ENCODE measurements at places on chromosomes 4 and X. TPM values are rescaled to one million over a fixed set of nuclear protein-coding genes. Genes with fewer than 3 reads are reported as not detected.

PTTG2 gene
- 0.21 TPM for polyA plus RNA-seq

GPRASP1 gene
- 10.7 TPM for polyA plus RNA-seq

GRCh38 chr4:1767061-1767769 lies 25.9 kb upstream of the FGFR3 start:
- no peak for DNase-seq

- no peak for DNase-seq
These were observed 16.3 kb downstream of the PDS5A start for GRCh38 chr4:39961311-39961877.

Data from left renal cortex interstitium (tissue), 4 donors.